ENCODE measurements at places on chromosomes 4 and X.

GRCh38 chr4:128818442-128818841, 8.9 kb downstream of the JADE1 start:
- no peak for DNase-seq

DNA sequence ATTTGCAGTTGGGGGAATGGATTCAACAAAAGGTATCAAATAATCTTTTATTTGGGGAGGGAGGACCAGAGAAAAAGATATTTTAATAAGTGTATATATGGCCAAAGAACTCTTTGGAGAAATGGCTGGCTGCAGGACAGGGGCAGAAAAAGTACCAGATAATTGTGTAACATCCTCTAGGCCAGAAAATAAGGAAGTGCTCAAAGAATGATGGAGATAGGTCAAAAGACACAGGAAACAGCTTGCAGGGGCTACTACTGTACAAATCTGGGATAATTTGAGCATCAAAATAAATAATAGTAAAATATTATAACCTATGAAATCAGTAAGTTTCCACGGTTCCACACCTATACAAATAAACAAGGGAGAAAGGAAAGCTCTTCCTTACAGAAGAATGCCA, 34.8 kb downstream of the KLHL5 start:
- no peak for DNase-seq

DNA sequence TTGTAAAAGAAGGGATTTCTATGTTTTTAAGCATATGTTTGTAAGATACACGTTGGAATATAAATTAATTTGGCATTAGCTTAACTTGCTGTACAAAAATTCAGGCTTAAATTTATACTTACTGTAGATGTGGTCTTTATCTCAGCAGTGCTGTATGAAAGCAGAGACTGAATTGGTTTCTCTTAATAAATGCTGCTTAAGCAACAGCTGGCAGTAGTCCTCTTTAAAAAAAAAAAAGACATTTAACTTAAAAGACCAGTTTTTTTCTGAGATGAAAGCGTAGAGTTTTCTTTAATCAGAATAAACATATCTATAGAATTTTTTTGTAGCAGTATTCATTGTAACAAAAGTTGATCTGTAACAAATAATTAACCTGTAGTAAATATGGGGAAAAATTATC, 124.6 kb downstream of the RAP1GDS1 start:
- no peak for DNase-seq

GRCh38 chr4:80897537-80898303, 132.8 kb upstream of the BMP3 start:
- DNase-seq: no peak

GRCh38 chr4:189232274-189232673, 708.4 kb upstream of the FRG1 start:
- no peak for DNase-seq
